ENCODE measurements at places on chromosomes 2 and 18. TPM values are rescaled to one million over a fixed set of nuclear protein-coding genes. Genes with fewer than 3 reads are reported as not detected.

SERTAD2 gene
- 5.2 TPM for polyA plus RNA-seq

FTCDNL1 gene
- polyA plus RNA-seq = 0.60 TPM

CCDC74B gene
- not detected for polyA plus RNA-seq

ERMN gene
- polyA plus RNA-seq = 0.38 TPM

FLACC1 gene
- 3.1 TPM for polyA plus RNA-seq

AGXT gene
- polyA plus RNA-seq = not detected

REG1B gene
- polyA plus RNA-seq = not detected

PRSS56 gene
- not detected for polyA plus RNA-seq

NT5C1B gene
- 0.50 TPM for polyA plus RNA-seq

GPN1 gene
- polyA plus RNA-seq = 73.6 TPM

ABCG5 gene
- polyA plus RNA-seq = not detected

VWC2L gene
- polyA plus RNA-seq = not detected

GPAT2 gene
- 4.6 TPM for polyA plus RNA-seq

PROC gene
- polyA plus RNA-seq = not detected

DSG4 gene
- polyA plus RNA-seq = not detected

ALPI gene
- not detected for polyA plus RNA-seq

CLEC4F gene
- not detected for polyA plus RNA-seq

DYTN gene
- not detected for polyA plus RNA-seq

B3GNT7 gene
- polyA plus RNA-seq = not detected

CCDC148 gene
- not detected for polyA plus RNA-seq

ERBB4 gene
- not detected for polyA plus RNA-seq

LYPD1 gene
- not detected for polyA plus RNA-seq

PLEKHB2 gene
- 64.4 TPM for polyA plus RNA-seq

R3HDM1 gene
- polyA plus RNA-seq = 25.8 TPM

HOXD13 gene
- not detected for polyA plus RNA-seq

NEU4 gene
- polyA plus RNA-seq = not detected

TUBA3E gene
- not detected for polyA plus RNA-seq

IL36G gene
- not detected for polyA plus RNA-seq

SLC5A7 gene
- polyA plus RNA-seq = not detected

ATF2 gene
- polyA plus RNA-seq = 61.7 TPM

TNS1 gene
- polyA plus RNA-seq = not detected

CRACDL gene
- 0.51 TPM for polyA plus RNA-seq

NTSR2 gene
- not detected for polyA plus RNA-seq

TMEM198 gene
- not detected for polyA plus RNA-seq

REG3A gene
- not detected for polyA plus RNA-seq

MATN3 gene
- not detected for polyA plus RNA-seq

ACKR3 gene
- 4.1 TPM for polyA plus RNA-seq

CTLA4 gene
- 1.9 TPM for polyA plus RNA-seq

ZNF892 gene
- 0.69 TPM for polyA plus RNA-seq

OR6B2 gene
- not detected for polyA plus RNA-seq

IAH1 gene
- polyA plus RNA-seq = 77.5 TPM

ME2 gene
- 46.3 TPM for polyA plus RNA-seq

UPP2 gene
- not detected for polyA plus RNA-seq

PKP4 gene
- polyA plus RNA-seq = 1.9 TPM

POLR1B gene
- polyA plus RNA-seq = 17.2 TPM

LDLRAD4 gene
- 13.0 TPM for polyA plus RNA-seq

IL36A gene
- not detected for polyA plus RNA-seq
